ENCODE measurements at places on chromosomes 4 and X. TPM values are rescaled to one million over a fixed set of nuclear protein-coding genes. Genes with fewer than 3 reads are reported as not detected.

The MAGEB3 gene
- total RNA-seq, result not detected

The SPANXD gene
- not detected for total RNA-seq

The PCYT1B gene
- 0.46 TPM for total RNA-seq

The NUP62CL gene
- total RNA-seq, result 0.14 TPM

The QDPR gene
- total RNA-seq, result 25.7 TPM

The XAGE1B gene
- not detected for total RNA-seq

The AADAT gene
- total RNA-seq, result 2.0 TPM

The ZMAT1 gene
- total RNA-seq, result 0.09 TPM

The STS gene
- total RNA-seq, result 2.4 TPM

The RTL3 gene
- not detected for total RNA-seq

The MSX1 gene
- total RNA-seq, result 7.8 TPM

The DIPK2B gene
- not detected for total RNA-seq

The GABRE gene
- total RNA-seq, result 58.4 TPM

The NHSL2 gene
- total RNA-seq, result 0.28 TPM

The PABPC1L2A gene
- total RNA-seq, result not detected

The NPFFR2 gene
- total RNA-seq, result not detected

The WAS gene
- total RNA-seq, result not detected

The NPY2R gene
- not detected for total RNA-seq

The IL1RAPL1 gene
- total RNA-seq, result 0.46 TPM

The GPM6B gene
- total RNA-seq, result 0.65 TPM

The NMU gene
- total RNA-seq, result not detected

The SMIM43 gene
- 5.4 TPM for total RNA-seq

The ASMTL gene
- total RNA-seq, result 14.1 TPM

The MUC7 gene
- total RNA-seq, result not detected

The RNF150 gene
- 0.28 TPM for total RNA-seq

The PNMA6F gene
- not detected for total RNA-seq

The EDA gene
- total RNA-seq, result 0.14 TPM

The IQCM gene
- total RNA-seq, result not detected

The CACNA1F gene
- not detected for total RNA-seq

The UGT2B11 gene
- not detected for total RNA-seq

The PRR27 gene
- total RNA-seq, result not detected

The HTN1 gene
- not detected for total RNA-seq

The TMEM31 gene
- 0.14 TPM for total RNA-seq

The SPATA4 gene
- 0.28 TPM for total RNA-seq

The GPRASP3 gene
- total RNA-seq, result 5.0 TPM

The TASL gene
- total RNA-seq, result not detected

The CHRDL1 gene
- 0.14 TPM for total RNA-seq

The XAGE1A gene
- total RNA-seq, result not detected

The FDCSP gene
- total RNA-seq, result not detected

The CABS1 gene
- not detected for total RNA-seq

The SLITRK4 gene
- total RNA-seq, result under 0.01 TPM

The FATE1 gene
- total RNA-seq, result not detected

The ASB5 gene
- total RNA-seq, result 2.4 TPM

The MYOZ2 gene
- total RNA-seq, result 0.28 TPM

The SATL1 gene
- total RNA-seq, result not detected
